ENCODE measurements at places on chromosomes 7 and 10.

DNA sequence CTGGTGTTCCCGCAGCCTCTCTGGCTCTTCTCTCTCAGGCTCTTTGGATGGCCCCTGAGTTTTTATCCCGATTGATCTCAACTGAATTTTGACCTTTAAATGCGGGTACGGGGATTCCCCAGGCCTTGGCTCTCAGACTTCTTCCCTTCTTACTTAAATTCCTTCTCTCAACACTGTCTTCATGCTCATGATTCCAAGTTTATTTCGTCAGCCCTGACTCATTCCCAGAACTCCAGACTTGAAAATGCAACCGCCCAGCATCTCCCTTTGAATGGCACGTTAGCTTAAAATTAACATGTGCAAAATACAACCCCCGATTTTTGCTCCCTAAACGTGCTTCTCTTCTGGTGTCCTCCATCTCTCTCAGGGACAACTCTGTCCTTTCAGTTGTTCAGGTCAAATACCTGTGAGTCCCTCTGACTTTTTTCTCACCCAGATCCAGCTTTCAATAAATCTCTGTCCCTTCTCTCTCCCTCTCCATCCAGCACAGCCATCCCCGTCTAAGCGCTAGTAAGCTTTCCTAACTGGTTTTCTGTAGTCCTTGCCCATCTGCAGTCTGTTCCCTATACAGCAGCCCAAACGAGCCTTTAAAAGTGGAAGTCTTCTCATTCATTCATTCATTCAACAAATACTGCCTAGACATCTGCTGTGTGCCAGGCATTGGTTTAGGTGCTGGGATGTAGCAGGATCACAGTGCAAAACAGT lies 7.1 kb downstream of the HECW1 start:
- DNase-seq = no peak

DNA sequence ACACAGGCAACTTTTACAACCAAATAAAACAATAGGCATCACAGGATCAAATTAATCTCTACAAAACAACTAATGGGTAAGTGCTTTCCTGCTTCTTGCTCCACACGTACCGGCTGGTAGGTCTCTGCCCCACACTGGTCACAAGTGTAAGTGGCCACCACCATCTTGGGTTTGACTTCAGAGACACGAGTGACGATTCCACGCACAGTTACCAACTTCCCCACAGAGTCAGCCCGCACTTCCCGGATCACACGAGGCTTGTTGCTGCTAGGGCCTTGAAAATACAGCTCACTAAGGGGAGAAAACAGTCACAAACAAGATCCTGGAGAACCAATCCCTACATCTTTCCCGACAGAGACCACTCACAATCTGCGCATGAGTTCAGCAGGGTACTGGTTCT lies 2.3 kb downstream of the MCM7 start:
- no peak for DNase-seq

- DNase-seq = no peak
Measured at GRCh38 chr7:155343661-155344121, 46.0 kb downstream of the INSIG1 start.

GRCh38 chr7:50214126-50214670 lies 90.3 kb upstream of the IKZF1 start:
- DNase-seq = no peak

DNA sequence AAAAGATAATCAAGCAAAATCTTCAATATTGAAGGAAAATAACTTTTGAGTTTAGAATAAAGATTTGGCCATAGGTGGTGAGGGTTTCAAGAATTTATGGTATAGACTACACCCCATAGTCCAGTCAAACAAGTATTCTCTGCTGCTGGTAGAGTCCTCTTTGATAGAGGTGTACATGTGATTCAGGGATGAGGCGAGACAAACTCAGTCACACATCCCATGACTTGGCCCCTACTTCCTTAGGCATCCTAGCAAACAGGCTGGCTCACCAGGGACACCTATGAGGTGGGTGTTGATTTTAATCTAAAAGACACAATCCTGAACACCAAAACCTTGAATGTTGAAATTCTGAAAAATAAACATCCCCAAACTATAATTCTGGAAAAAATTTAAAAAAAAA lies 78.1 kb upstream of the SLC25A13 start:
- no peak for DNase-seq

Measured in NAMALWA (cell line).